ENCODE measurements at places on chromosomes 4 and X.

DNA sequence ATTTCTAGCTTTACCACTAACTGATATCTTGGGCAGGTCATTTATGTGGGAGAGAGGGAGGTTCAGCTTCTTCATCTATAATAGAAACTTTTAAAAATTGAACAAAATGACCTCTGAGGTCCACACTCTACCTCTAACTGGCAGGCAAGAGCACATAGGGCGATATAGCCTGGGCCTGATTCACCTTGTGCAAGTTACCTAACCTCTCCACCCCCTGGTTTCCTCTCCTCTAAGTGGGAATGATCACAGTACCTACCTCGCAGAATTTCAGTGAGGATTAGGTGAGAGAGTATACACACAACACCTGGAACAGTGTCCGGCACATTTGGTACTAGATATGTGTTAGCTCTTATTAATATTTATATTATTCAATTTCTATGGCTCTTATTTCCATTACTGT is 15.5 kb downstream of the KLB start:
- DNase-seq = no peak

DNA sequence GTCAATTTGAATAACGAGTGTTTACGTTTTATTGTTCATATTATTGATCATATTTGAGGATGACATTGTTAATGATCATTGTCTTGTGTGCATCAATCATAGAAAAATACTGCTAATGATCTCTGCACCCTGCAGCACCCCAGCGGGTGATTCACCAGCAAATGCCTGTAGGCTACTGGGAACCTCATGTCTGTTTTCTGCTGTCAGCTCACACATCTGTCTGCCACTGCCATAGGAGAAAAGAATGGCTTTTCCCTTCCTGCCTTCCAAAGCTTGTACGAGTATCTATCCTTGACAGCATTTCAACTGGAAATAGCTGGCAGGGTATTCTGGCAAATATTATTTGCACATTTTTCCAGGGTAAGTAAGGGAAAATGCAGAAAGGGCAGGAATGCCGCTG is 272.1 kb upstream of the TRAM1L1 start:
- no peak for DNase-seq

- no peak for DNase-seq
Measured at GRCh38 chrX:4994855-4995254, 1233.8 kb downstream of the NLGN4X start.

GRCh38 chr4:175560604-175561003 is 251.5 kb downstream of the GPM6A start:
- no peak for DNase-seq

DNA sequence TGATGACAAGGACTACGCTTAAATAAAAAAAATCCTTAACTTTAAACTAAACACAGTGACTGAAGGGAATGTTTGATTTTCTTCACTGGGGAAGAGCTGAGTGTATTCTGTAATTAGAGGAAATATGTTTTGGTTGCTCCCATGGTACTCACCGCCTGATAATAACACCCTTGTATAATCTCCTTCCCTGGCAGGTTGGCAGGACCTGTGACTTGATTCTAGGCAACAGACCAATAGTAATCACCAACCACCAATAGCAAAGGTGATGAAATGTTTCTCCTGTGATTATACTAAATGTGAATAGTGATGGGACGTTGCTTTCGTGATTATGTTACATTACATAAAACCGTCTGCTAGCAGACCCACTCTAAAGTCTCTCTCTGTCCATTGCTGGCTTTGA is 536.8 kb upstream of the CPEB2 start:
- no peak for DNase-seq

- no peak for DNase-seq
Measured at GRCh38 chr4:110898290-110898689, 275.4 kb upstream of the PITX2 start.

DNA sequence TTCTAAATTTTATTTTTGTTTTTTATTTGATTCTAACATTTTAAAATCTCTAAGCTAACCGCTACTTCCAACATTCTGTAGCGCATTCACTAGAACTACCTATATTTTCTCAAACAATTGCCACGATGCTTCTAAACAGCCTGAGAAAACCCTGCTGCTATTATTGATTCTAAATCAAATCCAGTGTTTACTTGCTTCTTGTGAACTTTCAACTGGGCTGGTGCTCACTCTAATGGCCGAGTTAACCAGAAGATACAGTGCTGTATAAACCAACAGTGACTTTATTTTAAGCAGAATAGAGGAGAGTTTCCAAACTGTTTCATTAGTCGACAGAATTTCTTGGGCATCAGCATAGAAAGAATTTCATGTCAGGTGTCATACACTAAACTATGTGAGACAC is 110.3 kb downstream of the DLG3 start:
- no peak for DNase-seq

GRCh38 chrX:153769158-153769864 is 5.3 kb downstream of the PLXNB3 start:
- no peak for DNase-seq

- no peak for DNase-seq
Measured at GRCh38 chrX:20567108-20567507, 300.4 kb upstream of the RPS6KA3 start.

DNA sequence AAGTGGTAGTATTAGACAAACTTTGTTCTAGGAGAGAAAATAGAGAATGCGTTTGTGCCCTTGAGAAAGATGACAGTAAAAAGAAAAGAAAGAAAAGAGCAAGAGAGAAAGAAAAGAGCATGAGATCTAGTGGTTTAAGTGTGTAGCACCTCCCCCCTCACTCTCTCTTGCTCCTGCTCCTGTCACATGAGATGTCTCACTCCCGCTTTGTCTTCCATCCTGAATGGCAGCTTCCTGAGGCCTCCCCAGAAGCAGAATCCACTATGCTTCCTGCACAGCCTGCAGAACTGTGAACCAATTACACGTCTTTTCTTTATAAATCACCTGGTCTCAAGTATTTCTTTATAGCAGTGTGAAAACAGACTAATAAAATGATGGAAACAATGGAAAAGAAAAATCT is 499.6 kb downstream of the ACTRT1 start:
- DNase-seq = no peak

- no peak for DNase-seq
Measured at GRCh38 chr4:151675411-151675971, 85.3 kb downstream of the GATB start.

GRCh38 chr4:6328526-6328925 is 58.9 kb downstream of the WFS1 start:
- no peak for DNase-seq

DNA sequence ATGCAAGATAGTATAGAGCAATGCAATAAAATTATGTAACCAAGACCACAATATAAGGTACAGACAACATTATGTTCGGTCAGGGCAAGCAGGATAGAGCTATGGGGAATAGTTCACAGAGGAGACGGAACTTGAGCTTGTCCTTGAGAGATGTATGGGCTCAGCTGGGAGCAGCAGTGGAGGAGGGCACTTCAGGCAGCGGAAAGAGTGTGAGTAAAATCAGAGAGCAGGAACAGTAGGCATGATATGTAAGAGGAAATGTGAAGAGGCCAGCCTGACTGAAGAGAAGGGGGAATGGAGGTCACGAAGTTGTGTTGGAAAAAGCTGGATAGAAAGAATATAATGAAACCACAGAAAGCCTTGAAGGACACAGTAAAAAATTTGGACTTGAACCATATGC is 217.2 kb upstream of the NOCT start:
- DNase-seq = no peak

DNA sequence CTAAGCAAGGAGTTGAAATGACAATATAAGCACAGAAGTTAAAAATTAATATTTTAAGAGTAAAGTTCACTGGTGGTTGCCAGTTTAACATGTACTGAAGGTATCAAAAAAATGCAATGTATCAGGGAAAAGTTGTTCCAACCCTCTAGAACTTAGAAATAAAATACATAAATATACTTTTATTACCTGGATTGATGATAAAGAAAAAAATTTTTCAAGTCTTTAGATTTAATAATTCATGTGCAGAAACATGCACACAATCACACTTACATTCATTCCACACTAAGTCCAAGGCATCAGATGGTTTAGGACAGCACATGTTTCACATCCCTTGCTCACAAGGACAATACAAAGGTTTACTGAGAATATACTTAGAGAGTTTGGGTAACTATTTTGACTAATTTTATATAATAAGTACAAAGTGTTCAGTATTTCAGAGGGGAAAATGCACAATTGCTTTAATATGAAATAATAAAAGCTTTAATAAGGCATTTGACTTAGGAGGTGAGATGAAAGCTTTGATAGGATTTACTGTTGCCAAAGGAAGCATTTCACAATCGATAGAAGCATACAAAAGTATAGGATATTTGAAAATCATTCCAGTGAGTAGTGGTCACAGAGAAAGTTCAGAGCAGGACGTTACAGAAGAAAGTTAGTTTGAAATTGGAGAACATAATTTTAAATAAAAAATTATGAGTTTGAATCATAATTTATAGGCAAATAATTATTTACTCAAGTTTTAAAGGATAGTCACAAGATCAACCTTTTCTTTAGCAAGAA is 392 bp upstream of the UGT2A3 start:
- DNase-seq = no peak

DNA sequence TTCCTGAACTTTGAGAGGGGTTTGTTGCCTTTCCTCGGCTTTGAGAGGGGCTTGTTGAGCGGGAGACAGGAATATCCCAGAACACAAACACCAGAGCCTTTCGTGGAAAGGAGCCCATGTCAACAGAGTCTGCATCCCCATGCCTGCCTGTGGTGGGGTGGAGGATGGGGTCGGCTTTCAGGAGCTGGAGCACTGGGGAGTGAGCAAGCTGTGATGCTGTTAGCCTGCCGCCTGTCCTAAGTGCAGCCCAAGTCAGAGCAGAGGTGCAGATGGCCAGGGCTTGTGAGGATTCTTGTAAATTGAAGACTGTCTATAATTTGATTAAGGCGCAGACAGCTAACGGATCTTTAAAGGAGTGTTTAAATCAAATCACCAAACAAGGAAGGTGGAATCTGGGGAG is 103.3 kb upstream of the ANK2 start:
- DNase-seq = no peak

GRCh38 chrX:28278251-28278650 is 297.0 kb upstream of the DCAF8L1 start:
- DNase-seq = no peak

DNA sequence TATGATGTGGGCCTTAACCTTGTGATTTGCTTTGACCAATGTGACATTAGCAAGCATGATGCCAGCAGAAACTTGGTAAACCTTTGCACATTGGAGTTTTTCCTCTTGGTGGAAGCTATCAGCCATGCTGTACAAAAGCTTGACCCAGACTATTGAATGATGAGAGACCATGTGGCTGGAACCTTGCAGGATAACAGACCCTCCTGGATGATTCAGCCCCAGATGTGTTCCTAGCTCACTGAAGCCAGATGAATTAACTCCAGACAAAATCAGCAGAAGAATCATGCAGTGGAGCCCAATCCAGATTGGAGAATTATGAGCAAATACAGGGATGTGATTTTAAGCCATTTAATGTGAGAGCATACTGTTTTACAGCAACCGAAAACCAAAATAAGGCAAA is 16.8 kb downstream of the SPARCL1 start:
- DNase-seq = no peak

- no peak for DNase-seq
Measured at GRCh38 chrX:1159548-1159947, 52.9 kb downstream of the CRLF2 start.

DNA sequence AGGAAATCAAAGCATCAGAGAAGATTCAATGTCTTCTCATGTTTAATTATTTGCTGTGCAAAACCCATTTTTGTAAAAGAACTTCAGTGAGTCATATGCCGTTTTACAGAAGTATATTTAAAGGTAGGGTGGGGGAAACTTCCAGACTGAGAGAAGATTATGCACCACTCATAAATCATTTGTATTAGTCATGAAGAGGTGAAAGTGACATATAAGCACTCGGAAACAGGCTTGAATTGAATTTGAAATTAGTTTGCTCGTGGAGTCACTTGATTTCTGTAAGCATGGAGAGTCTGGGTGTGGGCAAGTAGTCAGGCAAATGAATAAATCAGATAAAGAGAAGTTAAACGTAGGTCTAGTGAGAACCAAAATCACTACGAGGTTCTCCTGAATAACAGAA is 335.1 kb downstream of the ANK2 start:
- DNase-seq = no peak

GRCh38 chr4:53734584-53735353 is 143.5 kb upstream of the LNX1 start:
- no peak for DNase-seq

GRCh38 chr4:74235135-74235534 is 73.1 kb upstream of the EPGN start:
- no peak for DNase-seq

- DNase-seq = no peak
Measured at GRCh38 chr4:144547678-144548298, 98.2 kb upstream of the HHIP start.

DNA sequence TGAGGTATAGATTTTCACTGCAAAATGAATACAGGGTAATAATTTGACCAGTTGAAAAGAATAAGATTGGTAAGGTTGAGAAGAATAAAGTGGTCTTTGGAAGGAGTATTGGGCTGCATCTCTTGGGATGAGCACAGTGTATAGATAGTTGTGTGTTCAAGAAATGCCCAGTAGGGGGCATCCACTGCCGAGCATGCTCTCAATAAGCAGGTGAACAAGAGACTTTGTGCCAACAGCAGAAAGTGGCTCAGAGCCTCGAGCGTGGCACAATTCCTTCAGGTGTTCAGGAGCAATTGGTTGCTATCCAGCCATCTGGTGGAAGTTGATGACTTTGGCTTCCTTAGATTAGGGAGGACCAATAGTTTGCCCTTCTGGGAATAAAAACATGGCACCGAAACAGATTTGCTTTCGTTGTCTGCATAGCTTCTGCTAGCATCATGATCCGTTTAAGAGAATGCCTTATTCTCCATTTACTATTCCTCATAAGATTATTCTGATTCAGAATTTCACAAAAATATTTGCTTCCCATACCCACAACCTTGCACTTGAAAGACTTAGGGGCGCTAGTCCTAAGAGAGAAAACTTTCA is 258.1 kb upstream of the NEIL3 start:
- DNase-seq = no peak

GRCh38 chr4:23697001-23697528 is 192.8 kb downstream of the PPARGC1A start:
- no peak for DNase-seq

GRCh38 chr4:37400241-37400881 is 155.8 kb downstream of the NWD2 start:
- DNase-seq = no peak

DNA sequence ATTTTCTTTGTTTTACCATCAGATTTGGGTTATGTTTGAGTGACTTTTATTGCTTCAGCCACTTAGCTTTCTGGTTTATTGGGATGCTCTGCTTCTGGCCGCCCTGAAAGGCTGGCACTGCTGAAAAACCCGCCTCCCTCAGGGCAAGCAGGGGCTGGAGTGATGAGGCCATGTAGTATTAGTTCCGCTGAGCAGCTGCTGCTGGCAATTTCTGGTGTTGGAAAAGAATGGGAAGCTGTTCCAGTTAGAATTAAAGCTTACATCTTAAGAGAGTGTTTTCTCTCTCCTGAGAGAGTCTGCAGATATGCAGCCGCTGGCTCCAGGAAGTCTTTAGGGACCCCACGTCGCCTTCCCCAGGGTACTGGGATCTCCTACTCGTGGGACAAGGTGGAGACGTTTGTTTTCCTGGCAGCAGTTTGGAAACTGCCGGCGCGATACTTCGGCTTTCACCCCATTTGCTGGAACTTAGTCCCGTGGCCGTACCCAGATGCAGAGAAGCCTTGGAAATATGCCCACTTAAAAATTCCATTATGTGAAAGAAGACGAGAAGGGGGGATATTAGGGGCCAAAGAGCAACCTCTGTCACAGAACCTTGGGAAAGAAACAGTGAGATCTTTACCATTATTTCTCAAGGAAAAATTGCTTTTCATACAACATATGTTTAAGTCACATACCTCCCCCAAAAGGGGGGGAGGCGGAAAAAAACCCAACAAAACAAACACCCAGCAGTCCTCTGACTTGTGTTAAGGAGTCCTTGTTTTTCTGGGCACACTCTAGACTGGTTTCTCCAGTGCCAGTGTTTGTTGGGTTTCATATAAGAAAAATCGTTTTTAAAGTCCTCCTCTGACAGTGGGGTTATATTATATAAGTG is 72.6 kb downstream of the TMEM131L start:
- no peak for DNase-seq

Measured in caudate nucleus (tissue), 63 donors.